A375 (cell line): ENCODE measurements at places on chromosomes 11 and 22. TPM values are rescaled to one million over a fixed set of nuclear protein-coding genes. Genes with fewer than 3 reads are reported as not detected.

The LARGE2 gene
- total RNA-seq, result 0.11 and 0.19 TPM in 2 replicates

The ISX gene
- total RNA-seq, result not detected in 2 replicates

The KCTD14 gene
- not detected in 2 replicates for total RNA-seq

The OR51E2 gene
- total RNA-seq, result 0.05 TPM in 1 of 2 replicates, not detected in the other

The SYT9 gene
- not detected in 2 replicates for total RNA-seq

The TIGD3 gene
- 1.2 and 1.4 TPM in 2 replicates for total RNA-seq

The TRPC6 gene
- not detected in 2 replicates for total RNA-seq

The OR51E1 gene
- not detected in 2 replicates for total RNA-seq

The OPCML gene
- not detected in 2 replicates for total RNA-seq

The SCGB2A2 gene
- total RNA-seq, result not detected in 2 replicates

The TMPRSS13 gene
- not detected in 2 replicates for total RNA-seq

The FIBIN gene
- total RNA-seq, result not detected in 2 replicates

The TPBGL gene
- not detected in 2 replicates for total RNA-seq

The PRR5 gene
- total RNA-seq, result 3.8 and 3.9 TPM in 2 replicates

The GLYATL2 gene
- 0.66 and 1.4 TPM in 2 replicates for total RNA-seq

The BTBD18 gene
- 0.04 and 0.13 TPM in 2 replicates for total RNA-seq

The KCNA4 gene
- total RNA-seq, result 0.04 and 0.08 TPM in 2 replicates

The SYT13 gene
- total RNA-seq, result not detected in 2 replicates

The CCDC179 gene
- not detected in 2 replicates for total RNA-seq
